Putamen (tissue), 1 donor: ENCODE measurements at places on chromosomes 13 and 19.

GRCh38 chr19:34598217-34599155 lies 78.5 kb downstream of the SCGB2B2 start:
- no peak for DNase-seq

- no peak for DNase-seq
Observed at GRCh38 chr13:105474983-105475610, 1060.4 kb downstream of the EFNB2 start.

DNA sequence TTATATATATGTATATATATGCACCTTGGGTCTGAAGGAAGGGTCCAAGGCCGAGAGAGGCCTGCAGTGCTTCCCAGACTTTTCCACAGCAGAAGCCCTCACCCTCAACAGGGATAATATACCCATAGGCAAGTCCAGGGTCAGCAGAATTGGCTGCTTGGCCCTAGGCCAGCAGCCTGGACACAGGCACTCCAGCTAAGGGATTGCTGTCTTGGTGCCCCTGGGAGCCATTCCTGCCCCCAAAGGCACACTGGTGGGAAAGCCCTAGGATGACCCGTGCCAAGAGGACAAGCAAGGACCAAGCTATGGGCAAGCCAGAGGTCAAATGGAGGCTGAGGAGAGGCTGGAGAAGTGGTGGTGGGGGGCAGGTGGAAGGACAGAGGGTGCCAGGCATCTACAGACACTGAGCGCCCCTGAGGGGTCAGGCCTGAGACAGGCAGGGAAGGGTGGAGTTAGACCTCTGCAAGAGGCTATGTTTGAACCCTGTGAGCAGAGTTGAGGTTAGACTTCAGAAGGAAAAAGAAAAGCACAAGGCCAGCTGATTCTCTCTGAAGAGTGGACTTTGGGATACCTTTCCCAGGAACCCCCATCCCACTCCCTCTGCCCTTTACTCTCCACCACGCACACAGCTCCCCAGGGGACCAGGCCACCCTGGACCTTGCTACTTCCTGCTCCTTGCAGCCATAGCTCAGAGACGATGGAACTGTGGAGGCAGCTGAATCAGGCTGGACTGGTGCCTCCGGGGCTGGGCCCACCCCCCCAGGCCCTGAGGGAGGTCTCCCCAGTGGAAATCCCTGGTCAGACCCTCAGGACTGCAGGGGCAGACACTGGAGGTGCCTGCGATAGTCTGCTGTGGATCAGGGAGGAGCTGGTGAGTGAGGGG lies at the start of gene ERICH4:
Gene ERICH4, plus strand, starts transcription at position 684 of the 883 bp plus-strand sequence. Its CDS starts 14 bp downstream, at position 698.
- no peak for DNase-seq

GRCh38 chr13:95235199-95235756 lies 66.0 kb downstream of the ABCC4 start:
- DNase-seq, result no peak

- DNase-seq, result no peak
Observed at GRCh38 chr19:49896863-49897621, at the start of gene IL4I1. TSS of gene IL4I1 (minus strand) at chr19:49896887. CDS start at chr19:49896160, 727 bp downstream.

- no peak for DNase-seq
Observed at GRCh38 chr13:39381456-39381855, 221.5 kb downstream of the LHFPL6 start.

DNA sequence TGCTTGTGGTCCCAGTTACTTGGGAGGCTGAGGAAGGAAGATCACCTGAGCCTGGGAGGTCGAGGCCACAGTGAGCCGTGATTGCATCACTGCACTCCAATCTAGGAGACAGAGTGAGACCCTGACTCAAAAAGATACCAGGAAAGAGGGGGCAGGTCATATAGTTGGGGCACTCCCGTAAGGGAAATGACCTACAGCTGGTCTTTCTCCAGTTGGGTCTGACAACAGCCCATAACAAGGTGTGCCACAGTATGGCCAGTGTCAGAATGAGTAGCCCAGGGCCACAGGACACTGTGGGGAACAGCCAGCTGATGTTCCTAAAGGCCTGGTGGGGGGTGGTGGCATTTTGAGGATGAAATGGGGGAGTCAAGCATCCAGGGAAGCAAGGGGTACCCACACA lies 10.8 kb downstream of the DNMT1 start:
- DNase-seq, result no peak

- DNase-seq, result no peak
Observed at GRCh38 chr19:47446534-47447469, 24.9 kb downstream of the SLC8A2 start.

GRCh38 chr19:50565984-50566903 lies 2.0 kb downstream of the LRRC4B start:
- peak; percentile 73 for DNase-seq

DNA sequence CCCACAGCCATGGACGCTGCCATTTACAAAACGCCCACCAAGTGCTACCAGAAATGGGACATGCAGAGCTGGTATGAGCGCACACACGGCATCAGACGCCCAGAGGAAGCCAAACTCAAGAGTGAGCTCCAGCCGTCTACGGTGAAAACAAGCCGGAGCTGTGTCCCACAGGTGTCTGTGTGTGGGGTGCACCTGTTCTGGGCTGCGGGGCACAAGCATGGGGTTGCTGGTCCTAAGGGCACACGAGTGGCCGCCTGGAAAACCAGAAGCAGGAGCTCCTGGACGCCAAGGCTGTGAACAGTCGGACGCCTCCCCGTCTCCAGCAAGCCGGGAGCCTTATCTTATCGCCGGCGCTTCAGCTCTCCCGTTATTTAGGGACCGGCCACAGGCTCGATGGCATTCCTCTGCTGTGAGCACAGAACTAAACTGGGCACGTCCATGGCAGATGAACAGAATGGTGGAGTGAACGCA lies 1.3 kb downstream of the ADPRHL1 start:
- DNase-seq, result no peak

DNA sequence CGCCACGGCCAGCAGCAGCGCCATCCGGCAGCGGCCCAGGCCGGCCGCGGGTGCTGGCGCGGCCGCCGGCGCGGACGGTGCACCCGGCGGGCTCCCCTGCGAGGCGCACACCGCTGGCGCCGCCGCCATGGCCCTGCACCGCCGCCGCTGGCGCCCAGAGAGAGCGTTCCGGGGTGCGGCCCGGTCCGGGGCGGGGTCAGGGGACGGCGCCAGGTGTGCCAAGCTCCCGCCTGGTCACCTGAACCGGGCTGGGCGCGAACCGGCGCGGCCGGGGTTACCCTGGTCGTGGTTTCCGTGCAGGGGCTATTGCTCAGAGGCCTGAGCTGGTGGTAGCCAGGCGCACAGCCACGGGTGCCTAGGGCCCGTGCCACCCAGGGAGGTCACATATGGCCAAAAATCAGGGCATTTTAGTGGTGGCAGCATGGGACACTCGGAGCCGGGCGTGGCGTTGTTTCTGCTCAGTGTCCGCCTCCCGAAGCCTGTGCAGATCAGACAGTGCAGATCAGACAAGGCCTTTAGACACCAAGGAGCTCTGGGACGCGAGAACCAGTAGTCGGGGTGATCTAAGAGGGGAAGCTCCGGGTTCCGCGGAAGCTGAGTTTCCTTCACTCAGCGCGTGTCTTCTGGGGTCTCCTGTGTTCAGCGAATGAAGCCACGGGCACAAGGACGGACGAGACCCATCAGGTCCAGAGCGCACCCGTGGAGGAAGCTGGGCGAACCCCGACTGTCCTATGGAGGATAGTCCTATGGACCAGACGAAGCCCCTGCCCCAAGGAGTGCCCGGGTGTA lies at the start of gene TMEM238:
Gene TMEM238, minus strand, starts transcription at position 162 of the 789 bp plus-strand sequence. Its CDS starts 33 bp downstream, at position 129.
- no peak for DNase-seq

GRCh38 chr13:31824705-31825517 lies 85.6 kb downstream of the RXFP2 start:
- DNase-seq, result peak; percentile 28

GRCh38 chr13:84661718-84662117 lies 779.4 kb upstream of the SLITRK1 start:
- no peak for DNase-seq

DNA sequence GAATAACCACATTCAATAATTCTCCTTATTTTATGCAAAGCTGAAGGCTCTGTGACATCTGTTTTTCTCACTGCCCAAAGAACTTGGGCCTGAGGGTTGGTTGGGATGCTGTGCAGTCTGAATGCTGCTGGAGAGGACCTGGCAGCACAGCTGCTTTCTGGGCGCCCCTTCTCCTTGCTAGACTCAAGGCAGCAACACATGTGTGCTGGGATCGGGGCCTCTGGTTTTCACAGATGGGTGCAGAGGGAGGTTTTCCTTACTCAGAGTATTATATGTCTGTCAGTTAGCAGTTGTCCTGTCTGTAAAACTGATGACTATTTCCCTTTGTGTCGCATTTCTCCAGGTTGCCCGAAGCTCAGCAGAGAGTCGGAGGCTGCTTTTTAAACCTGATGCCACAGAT lies 53.2 kb upstream of the TEX29 start:
- DNase-seq, result no peak

- no peak for DNase-seq
Observed at GRCh38 chr13:107809125-107809524, 406.2 kb downstream of the LIG4 start.

DNA sequence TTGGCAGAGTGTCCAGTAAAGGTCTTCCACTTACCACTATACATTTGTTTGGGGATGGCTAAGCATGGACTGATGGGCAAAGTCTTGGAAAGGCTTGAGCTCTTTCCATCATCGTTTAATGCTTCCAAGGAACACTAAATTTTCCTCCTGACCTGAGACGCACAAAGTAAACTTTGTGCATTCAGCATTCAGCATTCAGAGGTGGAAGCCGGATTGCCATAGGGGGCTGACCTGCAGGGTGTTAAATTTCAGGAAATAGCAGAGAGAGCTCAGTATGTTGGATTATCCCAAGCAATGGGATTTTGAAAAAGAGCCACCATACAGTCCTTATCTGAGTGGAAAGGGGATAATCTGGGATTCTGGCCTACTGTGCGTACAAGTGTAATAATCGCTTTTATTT lies 14.0 kb downstream of the ZNF552 start:
- DNase-seq, result no peak

DNA sequence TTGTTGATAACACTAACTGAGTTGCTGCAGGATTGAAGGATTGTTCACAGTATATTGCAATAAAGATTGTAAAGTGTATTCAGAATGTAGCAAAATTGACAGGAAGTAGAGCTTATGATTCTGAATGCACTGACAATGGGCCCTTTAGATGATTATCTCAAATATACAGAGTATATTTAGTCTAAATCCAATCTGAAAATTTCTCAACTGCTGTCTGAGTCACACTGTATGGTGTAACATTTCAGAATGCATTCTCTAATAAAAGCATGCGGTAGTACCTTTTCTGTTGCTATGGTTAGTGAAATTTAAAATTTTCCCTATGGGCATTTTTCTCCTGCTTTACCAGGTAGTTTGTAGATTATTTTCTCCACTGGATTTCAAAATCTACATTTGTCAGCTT lies 365.2 kb downstream of the PCDH17 start:
- no peak for DNase-seq

- DNase-seq, result no peak
Observed at GRCh38 chr13:44605721-44606120, 29.6 kb upstream of the TSC22D1 start.

GRCh38 chr19:29965492-29965891 lies 23.5 kb downstream of the URI1 start:
- no peak for DNase-seq

DNA sequence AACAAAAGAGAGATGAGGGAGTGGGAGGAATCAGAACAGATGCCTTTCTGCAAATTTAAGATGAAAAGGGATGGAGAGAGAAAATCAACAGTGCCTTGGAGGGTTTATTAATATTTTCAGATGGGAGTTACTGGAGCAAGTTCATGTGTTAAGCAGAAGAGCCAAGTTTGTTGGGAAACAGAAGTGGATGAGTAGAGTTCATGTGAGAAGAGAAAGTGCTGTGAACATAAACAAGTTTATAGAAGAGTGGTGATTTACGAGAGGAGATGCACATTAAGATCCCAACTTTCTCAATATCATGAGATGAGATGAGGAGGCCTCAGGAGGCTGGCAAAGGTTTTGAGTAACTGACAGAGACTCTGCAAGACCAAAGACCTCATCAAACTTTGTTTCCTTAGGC lies 274.1 kb upstream of the HTR2A start:
- no peak for DNase-seq

DNA sequence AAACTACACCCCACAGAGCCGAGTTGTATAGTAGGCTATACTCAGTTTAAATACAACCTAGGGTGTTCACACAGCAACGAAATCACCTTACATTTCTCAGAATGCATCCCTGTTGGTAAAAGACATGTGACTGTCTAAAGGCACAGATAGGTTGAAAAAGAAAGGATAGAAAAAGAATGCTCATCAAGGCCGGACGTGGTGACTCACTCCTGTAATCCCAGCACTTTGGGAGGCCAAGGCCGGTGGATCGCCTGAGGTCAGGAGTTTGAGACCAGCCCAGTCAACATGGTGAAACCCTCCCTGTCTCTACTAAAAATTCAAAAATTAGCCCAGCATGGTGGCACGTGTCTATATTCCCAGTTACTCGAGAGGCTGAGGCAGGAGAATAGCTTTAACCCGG lies 3.8 kb upstream of the IL17D start:
- no peak for DNase-seq

DNA sequence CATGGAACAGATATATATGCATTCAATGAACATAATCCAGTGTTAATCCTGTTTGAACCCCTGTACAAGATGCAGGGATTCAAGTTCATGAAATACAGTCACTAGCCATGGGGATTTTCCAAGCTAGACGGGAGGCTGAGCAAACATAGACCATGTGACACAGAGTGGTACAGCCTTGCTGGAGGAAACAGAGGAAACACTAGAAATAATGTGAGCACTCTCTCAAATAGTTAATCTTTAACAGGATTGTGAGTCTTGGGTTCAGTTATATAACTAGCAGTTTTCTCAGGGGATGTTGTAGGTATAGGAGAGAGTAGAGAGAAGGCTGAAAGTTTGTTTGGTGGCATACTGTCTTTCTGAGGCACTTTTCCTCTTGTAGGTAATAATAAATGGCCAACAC lies 13.9 kb upstream of the LGALS16 start:
- no peak for DNase-seq

DNA sequence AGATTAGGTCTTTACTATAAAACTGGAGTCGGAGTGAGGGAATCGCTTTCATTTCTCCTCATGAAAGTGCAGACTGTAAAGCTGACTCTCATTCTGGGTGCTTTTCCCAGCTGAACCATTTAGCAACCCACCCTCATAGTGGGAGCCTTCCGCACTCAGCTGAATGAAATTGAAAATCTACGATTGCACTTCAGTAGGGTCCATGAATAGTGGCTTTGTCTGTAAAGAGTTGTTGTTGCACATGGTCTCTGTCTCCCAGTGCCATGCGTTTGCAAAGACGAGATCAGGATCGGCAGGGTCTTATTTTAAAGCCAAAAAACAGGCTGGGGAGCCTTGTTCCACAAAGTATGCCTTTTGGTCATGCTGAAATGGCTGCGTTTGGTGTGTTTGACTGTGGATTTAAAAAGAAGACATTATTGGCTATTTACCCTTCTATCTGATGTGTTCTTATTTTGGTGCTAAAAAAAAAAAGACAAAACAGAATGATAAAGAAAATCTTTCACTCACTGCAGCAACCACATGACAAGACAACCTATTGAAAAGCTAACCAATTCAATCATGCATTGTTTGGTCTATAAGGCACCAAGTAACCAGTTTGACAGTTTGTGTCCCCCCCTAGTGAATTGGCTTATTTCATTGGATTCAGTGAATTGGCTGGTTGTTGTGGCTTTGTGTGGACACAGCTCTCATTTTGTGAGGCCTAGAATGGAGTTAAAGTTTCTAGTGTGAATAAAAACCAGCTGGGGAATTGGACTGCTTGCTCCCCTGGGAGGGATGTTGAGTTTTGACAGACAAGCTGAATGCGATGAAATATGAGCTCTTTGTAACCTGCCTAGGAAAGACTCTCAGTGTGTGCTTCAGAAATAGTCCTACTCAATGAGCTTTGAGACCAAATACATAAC lies 65.6 kb downstream of the ARHGAP35 start:
- peak; percentile 94 for DNase-seq
